ENCODE measurements at places on chromosomes 1 and 21. TPM values are rescaled to one million over a fixed set of nuclear protein-coding genes. Genes with fewer than 3 reads are reported as not detected.

- no peak for DNase-seq
Measured at GRCh38 chr1:905071-905749, 18.5 kb upstream of the SAMD11 start.

- DNase-seq = no peak
Measured at GRCh38 chr1:11523261-11523660, 44.3 kb downstream of the DISP3 start.

Gene OR2G6
- total RNA-seq = not detected

Gene CELA2A
- total RNA-seq = not detected

DNA sequence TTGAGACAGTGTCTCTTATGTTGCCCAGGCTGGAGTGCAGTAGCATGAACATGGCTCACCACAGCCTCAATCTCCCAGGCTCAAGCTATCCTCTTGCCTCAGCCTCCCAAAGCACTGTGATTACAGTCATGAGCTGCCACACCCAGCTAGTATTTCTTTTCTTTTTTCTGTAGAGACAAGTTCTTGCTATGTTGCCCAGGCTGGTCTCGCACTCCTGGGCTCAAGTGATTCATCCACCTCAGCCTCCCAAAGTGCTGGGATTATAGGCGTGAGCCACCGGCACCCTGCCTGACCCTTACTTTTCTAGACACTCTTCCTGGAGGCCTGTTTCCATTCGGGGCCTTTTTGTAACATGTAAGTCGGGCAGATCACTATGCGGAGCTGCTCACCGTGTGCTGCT, 30.1 kb upstream of the SRP9 start:
- DNase-seq = no peak

GRCh38 chr1:225364439-225364838, 63.4 kb downstream of the LBR start:
- no peak for DNase-seq

- DNase-seq = no peak
Measured at GRCh38 chr1:92853299-92853698, 21.5 kb downstream of the RPL5 start.

GRCh38 chr1:176884911-176885310, 279.6 kb downstream of the ASTN1 start:
- DNase-seq = no peak

DNA sequence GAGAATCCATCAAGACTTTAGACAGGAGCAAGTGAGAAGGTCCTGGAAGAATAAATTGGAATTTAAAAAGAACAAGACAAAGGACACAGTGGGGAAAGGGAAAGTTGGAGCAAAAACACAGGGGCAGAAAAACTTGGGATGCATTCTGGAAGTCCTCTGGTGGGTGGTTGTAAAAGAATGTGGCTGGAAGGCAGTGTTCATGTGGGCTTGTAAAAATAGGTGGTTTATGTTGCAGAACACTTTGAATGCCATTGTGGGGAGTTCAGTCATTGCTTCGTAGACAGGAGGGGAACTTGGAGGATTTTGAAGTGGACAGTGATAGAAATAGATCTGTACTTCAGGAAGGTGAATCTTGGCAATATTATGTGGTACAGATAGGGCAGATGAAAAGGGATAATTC, 15.2 kb downstream of the KIF1B start:
- DNase-seq = no peak

Gene BTBD8
- 1.5 TPM for total RNA-seq

Gene SPRR2G
- total RNA-seq = not detected

GRCh38 chr1:212125654-212126053, 90.1 kb downstream of the DTL start:
- DNase-seq = no peak

Gene ITLN2
- not detected for total RNA-seq

DNA sequence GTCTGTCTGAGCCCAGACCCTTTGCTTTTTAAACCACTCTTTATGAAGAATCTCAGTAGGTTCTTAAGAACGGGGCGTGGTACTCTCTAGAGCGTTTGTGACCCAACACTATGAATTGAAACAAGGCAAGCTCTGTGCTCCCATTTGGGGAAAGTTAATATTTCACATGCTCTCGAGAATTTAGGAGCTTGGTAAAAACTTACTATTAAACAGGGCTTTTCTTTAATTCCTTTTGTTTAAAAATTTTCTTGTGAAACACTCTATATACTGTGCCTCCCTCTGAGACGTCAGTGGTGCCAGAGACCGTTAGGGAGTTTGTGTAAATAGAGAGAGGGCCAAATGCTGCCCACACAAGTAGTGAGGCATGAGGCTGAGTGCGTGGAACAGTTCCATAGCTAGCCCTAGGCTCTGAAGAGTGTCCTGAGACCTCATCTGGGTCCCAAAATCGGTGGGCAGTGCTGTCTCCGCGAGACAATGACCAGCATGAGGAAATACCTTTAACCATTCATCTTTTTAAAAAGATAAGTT, 144.7 kb downstream of the ROR1 start:
- DNase-seq = no peak

DNA sequence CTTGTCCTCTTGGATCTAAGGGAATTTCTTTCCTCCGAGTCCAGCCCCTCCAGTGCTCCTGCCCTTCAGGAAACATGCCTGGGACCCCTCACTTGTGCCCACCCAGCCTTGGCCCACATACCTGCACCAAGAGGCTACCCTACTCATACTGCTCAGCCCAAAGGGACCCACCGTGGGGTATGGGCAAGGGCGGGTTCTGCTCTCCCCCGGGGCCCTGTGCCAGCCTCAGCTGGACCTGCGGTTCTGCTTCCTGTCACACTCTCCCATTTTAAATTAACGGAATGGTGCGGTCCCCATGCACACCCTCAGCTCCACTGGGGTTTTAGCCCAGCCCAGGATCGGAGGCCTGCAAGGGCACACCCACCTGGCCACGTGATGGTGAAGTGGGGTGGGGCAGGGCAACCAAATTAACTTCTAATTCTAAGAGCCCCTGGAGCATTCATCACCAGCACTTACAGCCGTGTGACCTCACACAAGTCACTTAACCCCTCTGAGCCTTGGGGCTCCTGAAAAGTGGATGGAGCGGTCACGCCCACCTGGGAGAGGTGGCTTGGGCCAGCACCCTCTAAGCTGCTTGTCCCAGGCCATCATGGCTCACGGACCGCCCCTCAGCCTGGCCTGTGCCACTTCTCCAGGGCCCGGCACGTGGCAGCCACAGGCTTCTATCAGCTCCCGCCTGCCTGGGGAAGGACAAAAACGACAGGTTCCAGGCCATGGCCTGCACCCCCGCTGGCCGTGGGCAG, 28.3 kb downstream of the TP73 start:
- no peak for DNase-seq

DNA sequence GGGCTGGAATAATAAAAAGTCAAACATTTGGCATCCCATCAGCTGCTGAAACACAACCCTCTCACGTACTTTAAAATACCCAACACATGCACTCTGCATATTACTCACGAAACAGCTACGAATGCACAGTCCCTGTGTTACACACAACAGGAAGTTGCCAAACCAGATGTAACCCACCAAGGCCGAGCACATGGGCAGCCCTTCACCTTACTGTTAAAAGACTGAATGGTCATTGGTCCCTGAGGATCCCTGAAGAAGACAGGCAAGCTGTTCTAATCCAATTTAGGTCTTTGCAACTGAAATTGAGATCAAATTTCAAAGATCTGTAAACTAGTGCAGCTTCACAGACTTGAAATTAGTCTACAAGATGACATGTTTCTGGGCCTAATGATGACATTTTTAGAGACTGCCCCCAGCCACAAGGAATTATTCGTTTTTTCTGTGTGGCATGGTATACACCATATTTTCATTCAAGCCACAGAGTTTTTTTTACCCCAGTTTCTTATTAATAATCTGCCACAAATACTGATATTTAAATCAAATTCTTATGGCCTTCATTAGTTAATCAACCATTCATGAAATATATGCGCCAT, 25.6 kb upstream of the IER5 start:
- peak; percentile 69 for DNase-seq

Gene AKR7A2
- total RNA-seq = 50.6 TPM

GRCh38 chr1:51284487-51284954, 45.8 kb downstream of the TTC39A start:
- no peak for DNase-seq
